ENCODE measurements at places on chromosomes 2 and 18. TPM values are rescaled to one million over a fixed set of nuclear protein-coding genes. Genes with fewer than 3 reads are reported as not detected.
A peak's percentile ranks its signal among the peaks of the same experiment; 100 is the strongest.

DNA sequence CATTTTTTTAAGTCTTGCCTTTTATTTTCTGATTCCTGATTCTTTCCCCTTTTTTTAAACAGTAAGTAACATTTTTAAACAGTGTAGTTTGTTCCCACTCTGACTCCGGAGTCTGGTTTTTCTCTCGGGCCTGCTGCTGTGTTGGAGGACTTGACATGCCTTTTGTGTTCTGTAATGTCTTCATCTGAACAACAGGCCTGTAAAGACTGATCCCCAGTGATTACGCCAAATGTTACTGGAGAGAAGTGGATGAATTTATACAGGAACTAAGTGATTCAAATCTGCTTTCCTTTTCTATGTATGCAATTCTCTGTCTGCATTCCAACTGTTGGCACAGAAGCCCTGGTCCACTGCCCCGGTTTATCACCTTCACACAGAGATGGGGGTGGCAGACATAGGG, 54.3 kb upstream of the RMDN2 start:
- ATAC-seq: no peak

DNA sequence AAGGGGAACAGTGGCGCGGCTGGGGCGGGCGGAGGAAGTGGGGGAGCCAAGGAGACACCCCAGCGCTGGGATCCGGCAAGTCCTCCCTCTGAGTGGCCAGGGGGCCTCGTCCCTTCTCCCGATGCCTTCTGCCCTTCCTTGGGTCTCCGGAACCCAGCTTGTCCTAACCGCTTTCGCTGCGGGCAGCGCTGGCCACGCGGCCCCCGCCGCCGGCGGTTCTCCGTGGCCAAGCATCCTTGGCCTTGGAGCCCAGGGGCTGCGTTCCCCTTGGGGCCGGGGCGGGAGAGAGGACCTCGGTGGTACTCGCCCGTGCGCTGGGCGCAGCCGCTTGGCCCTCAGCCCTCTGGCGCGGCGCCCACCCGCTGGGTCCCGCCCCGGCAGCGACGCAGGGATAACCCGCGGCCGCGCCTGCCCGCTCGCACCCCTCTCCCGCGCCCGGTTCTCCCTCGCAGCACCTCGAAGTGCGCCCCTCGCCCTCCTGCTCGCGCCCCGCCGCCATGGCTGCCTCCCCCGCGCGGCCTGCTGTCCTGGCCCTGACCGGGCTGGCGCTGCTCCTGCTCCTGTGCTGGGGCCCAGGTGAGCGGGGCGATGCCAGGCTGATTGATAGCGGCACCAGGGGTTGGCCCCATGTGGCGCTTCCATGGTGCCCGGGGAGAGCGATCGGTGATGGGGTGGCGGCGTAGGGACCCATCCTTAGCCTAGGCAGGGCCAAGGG, 128.7 kb downstream of the UXS1 start:
- ATAC-seq: peak; percentile 42

DUSP2 gene
- total RNA-seq: 6.1 TPM

DNA sequence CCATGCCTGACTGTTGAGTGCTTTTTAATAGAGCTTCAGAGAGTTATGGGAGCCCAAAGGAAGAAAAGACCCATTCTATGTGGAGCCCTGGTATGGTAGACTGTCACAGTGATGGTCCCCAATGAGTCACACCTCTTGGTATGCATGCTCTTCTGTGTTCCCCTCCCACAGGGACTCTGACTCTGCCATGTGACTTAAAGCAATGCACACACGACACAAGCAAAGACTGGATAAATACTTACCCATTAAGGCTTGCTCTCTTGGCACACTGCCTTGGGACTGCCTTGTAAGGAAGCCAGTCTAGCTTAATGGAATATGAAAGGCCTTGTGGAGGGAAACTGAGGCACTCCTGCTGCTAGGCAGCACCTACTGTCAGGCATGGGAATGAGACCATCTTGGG, 16.7 kb upstream of the DTNB start:
- peak; percentile 77 for ATAC-seq
